ENCODE measurements at places on chromosomes 4 and X. TPM values are rescaled to one million over a fixed set of nuclear protein-coding genes. Genes with fewer than 3 reads are reported as not detected.

The PRPS2 gene
- polyA plus RNA-seq, result 20.0 TPM

The MAGEA1 gene
- not detected for polyA plus RNA-seq

The VSIG4 gene
- not detected for polyA plus RNA-seq

The HSD17B13 gene
- 0.07 TPM for polyA plus RNA-seq

The GABRA4 gene
- not detected for polyA plus RNA-seq

The GASK1B gene
- polyA plus RNA-seq, result 4.9 TPM

The RBM47 gene
- 0.52 TPM for polyA plus RNA-seq

The CT45A2 gene
- polyA plus RNA-seq, result not detected

The HSPA4L gene
- 0.72 TPM for polyA plus RNA-seq

The FDCSP gene
- not detected for polyA plus RNA-seq

The CPEB2 gene
- 2.8 TPM for polyA plus RNA-seq

The FAM9C gene
- polyA plus RNA-seq, result not detected

The PITX2 gene
- polyA plus RNA-seq, result 0.56 TPM

The USP26 gene
- not detected for polyA plus RNA-seq

The IL2RG gene
- not detected for polyA plus RNA-seq

The KLF8 gene
- polyA plus RNA-seq, result 1.9 TPM

The SPANXN4 gene
- not detected for polyA plus RNA-seq

The NXF2 gene
- polyA plus RNA-seq, result not detected

The PPP1R2C gene
- not detected for polyA plus RNA-seq

The NWD2 gene
- polyA plus RNA-seq, result not detected

The DUSP9 gene
- polyA plus RNA-seq, result 0.06 TPM

The UTP14A gene
- polyA plus RNA-seq, result 12.0 TPM

The CYSLTR1 gene
- not detected for polyA plus RNA-seq

The SLC6A14 gene
- polyA plus RNA-seq, result not detected

The GYPE gene
- polyA plus RNA-seq, result 1.4 TPM

The APOO gene
- polyA plus RNA-seq, result 6.6 TPM

The ARMCX4 gene
- 2.5 TPM for polyA plus RNA-seq

The SORCS2 gene
- 0.59 TPM for polyA plus RNA-seq

The MAGEA9B gene
- not detected for polyA plus RNA-seq

The STK32B gene
- polyA plus RNA-seq, result 5.6 TPM

The TMEM164 gene
- 5.5 TPM for polyA plus RNA-seq

The DCAF16 gene
- 20.6 TPM for polyA plus RNA-seq

The KLHL13 gene
- polyA plus RNA-seq, result 1.0 TPM

The RAB40AL gene
- polyA plus RNA-seq, result 0.39 TPM

The PNMA3 gene
- polyA plus RNA-seq, result 0.13 TPM

The LRAT gene
- polyA plus RNA-seq, result not detected

The DCAF8L2 gene
- not detected for polyA plus RNA-seq

The ADGRG4 gene
- 0.01 TPM for polyA plus RNA-seq

The CYBB gene
- not detected for polyA plus RNA-seq

The MAGEA6 gene
- polyA plus RNA-seq, result not detected

The CTSO gene
- polyA plus RNA-seq, result 14.1 TPM

The AWAT2 gene
- polyA plus RNA-seq, result not detected

The PLP1 gene
- 1.9 TPM for polyA plus RNA-seq

The HTRA3 gene
- 2.9 TPM for polyA plus RNA-seq

The MAGEB17 gene
- polyA plus RNA-seq, result not detected

The CENPVL1 gene
- polyA plus RNA-seq, result not detected

The SHOX gene
- 22.8 TPM for polyA plus RNA-seq

The IQCM gene
- polyA plus RNA-seq, result 0.10 TPM

The USP17L11 gene
- polyA plus RNA-seq, result not detected

The TLR1 gene
- 0.05 TPM for polyA plus RNA-seq

The GLA gene
- polyA plus RNA-seq, result 28.4 TPM

The COMMD8 gene
- polyA plus RNA-seq, result 19.2 TPM

The GPM6B gene
- polyA plus RNA-seq, result 1.1 TPM

Measured in BJ (cell line).